GM12865 (cell line): ENCODE measurements at places on chromosomes 7 and 10.
A peak's percentile ranks its signal among the peaks of the same experiment; 100 is the strongest.

DNA sequence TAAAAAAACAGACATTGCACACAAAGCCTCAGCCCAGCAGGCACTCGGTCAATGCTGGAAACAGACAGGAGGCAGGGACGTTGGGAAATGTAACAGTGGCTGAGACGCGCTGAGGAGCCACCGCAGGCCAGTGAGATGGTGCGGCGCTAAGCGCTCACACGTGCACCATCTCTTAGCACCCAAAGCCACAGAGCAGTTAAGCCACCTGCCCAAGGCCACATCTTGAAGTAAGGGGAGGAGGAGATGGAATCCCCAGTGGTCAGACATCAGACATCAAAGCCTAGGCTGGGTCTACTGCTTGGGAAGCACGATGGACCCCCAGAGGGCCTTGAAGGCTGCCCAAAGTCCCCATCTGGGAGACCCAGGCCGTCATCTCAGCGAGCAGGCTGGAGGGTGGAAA lies 15.6 kb downstream of the LAT2 start:
- no peak for DNase-seq

- no peak for DNase-seq
These were observed 192.2 kb downstream of the PRKG1 start for GRCh38 chr10:51266496-51266895.

DNA sequence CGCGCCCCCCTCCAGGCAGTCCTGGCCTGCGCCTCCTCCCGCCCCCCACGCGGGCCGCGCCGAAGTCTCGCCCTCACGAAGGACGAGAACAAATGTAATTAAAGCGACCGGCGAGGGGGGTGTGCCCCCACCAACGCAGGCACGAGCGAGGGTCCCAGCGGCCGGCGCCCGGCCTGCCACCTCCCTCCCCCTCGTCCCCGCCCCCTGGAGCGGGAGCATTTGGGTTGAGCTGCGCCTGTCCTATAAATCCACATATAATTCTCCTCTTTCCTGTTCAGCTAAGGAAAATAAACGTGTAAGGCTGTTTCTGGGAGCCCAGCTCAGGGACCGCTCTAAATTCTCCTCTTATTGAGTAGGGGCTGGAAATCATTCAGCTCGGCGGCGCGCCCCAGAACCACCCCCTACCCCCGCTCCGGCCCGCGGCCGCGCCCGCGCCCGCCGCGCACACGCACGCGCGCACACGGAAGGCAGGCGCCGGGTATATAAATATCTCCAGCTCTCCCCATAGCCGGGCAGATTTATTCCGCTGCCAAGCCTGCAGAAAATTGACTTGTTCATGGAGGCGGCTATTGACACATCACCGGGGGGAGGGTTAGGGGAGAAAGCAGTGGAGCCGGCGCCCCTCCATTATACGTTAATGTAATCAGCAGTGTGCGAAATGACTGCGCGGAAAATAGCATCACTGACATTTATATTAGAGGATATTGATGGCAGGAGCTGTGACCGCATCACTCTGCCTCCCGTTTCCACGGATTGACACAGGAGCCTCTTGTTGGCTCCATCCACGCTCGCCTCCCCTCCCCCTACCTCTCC lies 61.6 kb upstream of the BTRC start:
- no peak for DNase-seq

DNA sequence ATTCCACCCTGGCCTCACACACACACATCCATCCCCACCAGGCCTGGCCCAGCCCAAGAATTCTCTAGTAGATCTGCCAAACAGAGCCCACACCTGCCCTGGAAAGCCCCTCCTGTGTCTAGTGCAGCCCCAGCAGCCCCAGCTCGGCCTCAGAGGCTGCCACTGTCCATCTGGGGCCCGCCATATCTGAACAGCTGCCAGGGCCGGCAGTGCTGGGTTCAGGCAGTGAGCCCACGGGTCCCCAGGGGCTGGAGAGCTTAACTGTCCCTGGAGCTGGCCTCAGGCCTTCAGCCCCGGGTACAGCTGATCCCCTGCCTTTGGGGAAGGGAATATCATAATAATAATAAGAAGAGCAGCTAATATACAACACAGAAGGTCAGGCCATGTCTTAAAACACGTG lies 574 bp downstream of the MYL10 start:
- no peak for DNase-seq

DNA sequence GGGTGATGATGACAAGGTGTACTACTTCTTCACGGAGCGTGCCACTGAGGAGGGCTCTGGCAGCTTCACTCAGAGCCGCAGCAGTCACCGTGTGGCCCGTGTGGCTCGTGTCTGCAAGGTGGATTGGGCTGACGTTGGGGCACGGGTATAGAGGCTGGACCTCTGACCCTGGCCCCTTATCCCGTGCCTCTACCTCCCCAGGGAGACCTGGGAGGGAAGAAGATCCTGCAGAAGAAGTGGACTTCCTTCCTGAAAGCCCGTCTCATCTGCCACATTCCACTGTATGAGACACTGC lies 8.4 kb downstream of the MRPL43 start:
- DNase-seq, result no peak

- no peak for DNase-seq
These were observed 1088.4 kb downstream of the KCNMA1 start for GRCh38 chr10:76549171-76549570.

- DNase-seq, result peak; percentile 13
These were observed 32.1 kb upstream of the MDFIC start for GRCh38 chr7:114889646-114890285.

GRCh38 chr10:116800286-116800929 lies 48.9 kb upstream of the ENO4 start:
- DNase-seq, result no peak

DNA sequence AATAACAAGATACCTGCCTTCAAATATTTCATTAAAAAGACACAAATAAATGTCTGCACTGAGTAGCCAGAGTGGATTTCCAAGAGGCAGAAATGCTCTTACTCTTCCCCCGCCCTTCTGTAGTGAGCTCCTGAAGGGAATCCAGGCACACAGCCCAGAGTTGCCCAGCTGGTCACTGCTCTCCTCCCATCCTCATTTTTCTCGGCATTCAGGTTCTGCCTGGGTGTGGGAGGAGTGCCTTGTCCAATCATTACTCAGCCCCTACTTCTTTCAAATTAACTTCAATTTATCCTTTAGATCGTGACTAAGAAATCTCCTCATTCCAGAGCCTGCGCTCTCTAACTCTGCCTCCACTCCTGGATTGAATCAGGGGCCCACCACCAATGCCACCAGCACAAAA lies 12.2 kb downstream of the CCDC6 start:
- DNase-seq, result no peak

DNA sequence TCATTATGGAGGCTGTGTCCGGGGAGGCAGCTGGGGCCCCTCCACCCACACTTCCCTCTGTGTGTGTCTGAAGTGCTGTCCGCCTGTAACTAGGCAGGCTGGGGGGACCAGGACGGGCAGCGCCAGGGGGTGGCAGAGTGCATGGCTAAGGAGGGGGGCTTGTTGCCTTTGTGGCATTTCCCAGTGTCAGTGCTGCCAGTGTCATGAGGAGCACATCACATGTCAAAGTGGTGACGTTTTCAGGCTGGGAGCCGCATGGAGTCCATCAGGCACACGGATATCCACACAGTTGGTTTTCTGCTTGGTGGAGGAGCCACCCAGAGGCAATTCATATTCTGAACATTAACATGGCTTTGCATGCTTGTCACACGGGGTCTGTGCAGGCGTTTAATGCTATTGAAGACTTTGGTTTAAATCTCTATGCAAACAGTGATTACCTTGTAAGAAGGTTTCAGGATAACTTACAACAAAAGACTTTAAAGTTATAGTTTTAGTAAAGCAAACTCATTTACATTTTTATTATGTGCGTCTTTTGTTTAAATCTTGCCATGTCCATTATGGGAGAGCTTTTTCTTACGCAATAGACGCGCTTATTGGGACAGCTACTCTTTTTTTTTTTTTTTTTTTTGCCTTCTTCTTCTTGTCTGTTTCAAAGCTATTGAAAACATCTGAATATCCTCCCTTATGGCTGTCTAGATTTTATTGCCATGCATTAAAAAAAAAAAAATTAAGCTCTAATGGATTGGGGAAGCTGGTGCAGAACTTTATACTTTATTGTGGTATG lies 52.9 kb downstream of the C10orf67 start:
- DNase-seq, result no peak

DNA sequence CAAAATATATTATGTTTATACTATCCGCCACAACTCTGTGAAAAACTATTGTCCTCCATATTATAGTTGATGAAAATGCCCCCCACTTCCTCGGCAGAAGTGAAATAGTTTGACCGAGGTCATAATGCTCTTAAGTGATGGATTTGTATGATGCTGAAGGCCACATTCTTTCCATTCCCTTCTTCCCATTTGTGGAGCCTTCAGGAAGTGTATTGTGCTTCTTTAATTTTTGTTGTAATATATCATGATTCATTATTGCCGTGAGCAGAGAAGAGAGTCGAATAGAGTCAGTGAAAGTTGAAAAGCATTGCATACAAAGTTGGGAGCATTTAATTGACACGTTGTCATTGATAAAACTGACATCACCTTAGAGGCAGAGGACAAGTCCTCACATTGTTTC lies 460.3 kb downstream of the SUGCT start:
- DNase-seq, result no peak
